ENCODE measurements at places on chromosomes 1 and 21.

GRCh38 chr1:42684139-42684538 is 1.9 kb downstream of the YBX1 start:
- DNase-seq = peak; percentile 49

- DNase-seq = no peak
Observed at GRCh38 chr1:33902486-33903209, 38.8 kb downstream of the HMGB4 start.

- DNase-seq = no peak
Observed at GRCh38 chr21:34880401-34880800, 168.7 kb downstream of the RUNX1 start.

- DNase-seq = no peak
Observed at GRCh38 chr21:33661146-33661545, 18.8 kb downstream of the ITSN1 start.

- no peak for DNase-seq
Observed at GRCh38 chr1:39220891-39221870, 16.7 kb downstream of the MACF1 start.

DNA sequence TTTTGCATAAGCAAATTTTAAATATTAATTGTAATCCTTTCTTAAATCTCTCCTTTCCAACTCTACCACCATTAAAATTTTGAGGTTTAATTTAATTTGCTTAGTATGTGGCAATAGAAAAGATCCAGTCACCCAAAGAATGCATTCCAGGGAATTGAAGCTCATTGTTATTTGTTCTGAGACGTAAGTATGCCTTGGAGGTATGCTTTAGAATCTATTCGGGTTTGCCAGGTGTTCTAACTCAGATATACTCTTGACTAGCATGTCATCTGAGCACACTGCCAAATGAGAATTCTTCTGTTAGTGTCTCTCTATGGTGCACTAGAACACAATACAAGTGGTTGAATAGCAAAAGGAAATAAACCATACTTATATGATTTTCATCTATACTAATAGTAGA is 813.6 kb upstream of the ADGRL2 start:
- no peak for DNase-seq

DNA sequence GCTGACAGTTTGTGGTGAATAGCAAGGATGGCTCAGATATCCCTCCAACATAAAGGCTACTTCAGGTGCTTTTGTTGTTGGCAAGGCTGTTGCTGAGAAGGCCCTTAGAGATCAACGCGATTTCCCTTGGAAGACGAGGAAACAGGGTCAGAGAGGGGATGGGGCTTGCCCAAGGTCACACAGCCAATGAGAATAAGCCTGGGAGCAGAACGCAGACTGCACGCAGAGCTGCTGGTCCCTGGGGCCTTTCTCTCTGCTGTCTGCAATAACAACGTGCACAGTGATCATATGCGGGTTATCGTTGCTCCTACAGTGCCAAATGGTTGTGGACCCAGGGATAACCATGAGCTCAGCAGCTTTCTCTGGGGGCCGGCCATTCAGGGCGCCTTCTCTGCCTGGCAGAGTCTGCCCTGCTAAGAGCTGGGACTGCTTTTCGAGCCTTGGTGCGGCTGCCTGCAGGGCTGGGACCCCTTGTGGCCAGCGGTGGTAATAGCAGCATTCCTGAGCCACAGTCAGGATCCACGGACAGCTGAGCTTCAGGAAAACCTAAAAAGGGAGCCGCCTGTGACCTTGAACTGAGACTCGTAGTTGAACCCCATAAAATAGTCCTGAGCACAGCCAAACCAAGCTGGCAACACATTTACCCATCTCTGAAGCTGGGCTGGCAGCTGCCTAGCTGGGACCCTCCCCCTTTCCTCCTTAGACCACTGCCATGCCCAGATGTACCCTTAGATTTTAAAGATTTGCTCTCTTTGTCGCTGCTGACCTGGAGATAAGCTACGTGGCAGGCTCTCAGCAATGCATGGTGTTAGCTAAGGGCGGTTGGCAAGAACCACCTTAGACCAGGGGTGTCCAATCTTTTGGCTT is 39.8 kb downstream of the HTR6 start:
- DNase-seq = peak; percentile 72

GRCh38 chr1:215399787-215400186 is 167.3 kb upstream of the KCTD3 start:
- DNase-seq = no peak

- DNase-seq = no peak
Observed at GRCh38 chr21:27047658-27048314, 80.9 kb upstream of the ADAMTS5 start.

DNA sequence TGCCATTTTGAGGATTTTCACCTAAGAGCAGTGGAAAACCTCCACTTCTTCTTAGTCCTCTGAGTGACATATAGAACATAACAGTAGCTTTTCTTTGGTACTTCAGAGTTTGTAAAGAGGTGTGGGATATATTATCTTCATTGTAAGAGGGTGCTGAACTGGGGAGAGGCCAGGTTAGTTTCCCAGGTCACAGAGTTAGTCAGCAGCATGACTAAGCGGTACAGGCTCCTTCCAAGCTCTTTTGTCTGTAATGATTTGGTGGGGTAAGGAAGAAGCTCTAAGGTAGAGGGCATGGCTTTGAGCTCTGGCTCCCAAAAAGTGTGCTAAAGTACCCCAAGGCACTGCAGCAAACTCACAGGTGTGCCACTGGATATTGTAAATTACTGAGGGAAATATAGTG is 325.0 kb upstream of the PLXNA2 start:
- no peak for DNase-seq

GRCh38 chr1:21673277-21673780 is 4.2 kb upstream of the RAP1GAP start:
- peak; percentile 53 for DNase-seq

GRCh38 chr1:22792396-22793160 is 81.9 kb downstream of the EPHB2 start:
- DNase-seq = no peak

DNA sequence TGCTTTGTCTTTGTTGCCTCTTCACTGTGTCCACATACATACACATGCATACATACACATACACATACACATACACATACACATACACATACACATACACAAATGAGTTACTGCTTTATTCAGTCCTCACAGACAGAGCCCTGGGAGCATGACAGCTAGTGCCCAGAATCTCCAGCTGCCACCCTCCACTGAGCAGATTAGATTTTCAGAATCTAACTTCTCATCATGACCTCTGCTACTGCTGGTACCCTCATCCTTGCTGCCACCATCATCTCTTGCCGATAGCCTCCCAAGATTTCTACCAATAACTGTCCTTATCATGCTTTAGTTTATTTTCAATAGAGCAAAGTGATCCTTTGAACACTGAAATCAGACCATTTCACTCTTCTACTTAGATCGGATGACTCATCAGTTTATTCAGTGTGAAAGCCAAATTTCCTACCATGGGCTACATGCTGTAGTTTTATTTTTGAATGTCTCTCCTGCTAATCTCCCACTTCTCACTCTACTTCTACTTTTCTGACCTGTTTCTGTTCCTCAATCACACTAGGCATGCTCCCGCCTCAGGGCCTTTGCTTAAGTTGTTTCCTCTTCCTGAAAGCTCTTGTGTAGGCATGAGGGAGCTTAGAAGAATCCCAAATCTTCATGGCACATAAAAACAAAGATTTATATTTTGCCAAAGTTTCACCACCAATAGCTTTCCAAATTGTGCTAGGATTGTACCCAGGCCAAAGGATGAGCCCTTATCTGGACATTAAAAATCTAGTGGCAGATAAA is 43.0 kb downstream of the ATP6V1G3 start:
- no peak for DNase-seq

DNA sequence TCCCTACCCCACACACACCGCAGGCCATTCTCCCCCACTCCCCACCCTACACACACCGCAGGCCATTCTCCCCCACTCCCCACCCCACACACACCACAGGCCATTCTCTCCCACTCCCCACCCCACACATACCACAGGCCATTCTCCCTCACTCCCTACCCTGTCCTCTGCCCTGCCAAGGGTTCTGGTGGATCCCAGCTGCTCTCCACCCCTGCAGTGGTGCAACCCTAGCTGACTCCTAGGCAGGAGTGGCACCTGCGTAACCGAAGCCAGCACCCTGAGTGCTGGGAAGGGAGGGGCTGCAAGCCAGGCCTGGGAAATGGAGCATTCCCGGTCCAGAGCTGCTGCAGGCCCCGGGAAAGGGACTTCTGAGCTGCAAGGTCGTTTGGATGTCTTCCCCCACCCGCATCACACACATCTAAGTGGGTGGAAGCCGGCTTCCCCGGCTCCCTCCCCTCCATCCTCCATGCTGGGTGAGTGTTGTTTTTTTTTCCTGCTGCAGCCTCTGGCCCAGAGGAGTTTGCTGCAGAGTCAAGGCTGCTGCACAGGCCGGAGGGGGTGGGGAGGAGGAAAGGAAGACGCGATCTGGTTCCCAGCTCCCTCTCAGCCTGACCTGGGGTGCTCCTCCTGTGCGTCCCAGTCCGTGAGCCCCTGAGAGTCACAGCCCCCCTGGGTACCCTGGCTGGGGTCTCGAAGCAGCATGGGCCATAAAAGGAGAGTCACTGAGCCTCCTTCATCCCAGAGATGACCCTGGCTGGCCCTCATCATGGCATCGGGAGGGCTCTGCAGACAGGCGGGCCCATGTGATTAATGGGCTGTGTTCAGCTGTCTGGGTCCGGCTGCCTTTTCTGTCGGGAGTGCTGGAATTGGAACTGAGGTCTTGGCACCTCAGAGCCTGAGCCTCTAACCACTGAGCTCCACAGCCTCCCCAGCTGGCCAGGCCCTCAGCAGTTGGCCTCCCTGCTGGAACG is 16.1 kb downstream of the H6PD start:
- DNase-seq = no peak

- no peak for DNase-seq
Observed at GRCh38 chr1:168257397-168257796, 23.3 kb upstream of the TBX19 start.

DNA sequence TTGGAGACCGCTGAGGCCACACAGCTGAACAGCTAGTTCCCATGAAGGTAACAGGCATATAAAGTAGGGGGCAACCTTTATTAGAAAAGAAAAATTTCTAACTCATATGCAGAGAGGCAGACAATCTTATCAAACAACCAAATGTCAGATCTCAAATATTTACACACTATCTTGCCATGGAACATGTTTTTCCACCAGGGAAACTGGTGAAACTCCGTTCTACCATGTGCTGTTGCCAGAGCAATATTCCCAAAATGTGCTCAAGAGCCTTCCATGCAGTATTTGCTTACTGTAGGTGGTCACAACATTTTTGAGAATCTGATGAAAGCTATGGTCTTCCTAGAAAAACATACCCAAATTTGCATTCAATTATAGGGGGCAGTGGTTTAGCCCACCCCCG is 143.4 kb upstream of the MAGI3 start:
- no peak for DNase-seq

GRCh38 chr1:65114322-65114721 is 33.7 kb upstream of the AK4 start:
- DNase-seq = peak; percentile 81

DNA sequence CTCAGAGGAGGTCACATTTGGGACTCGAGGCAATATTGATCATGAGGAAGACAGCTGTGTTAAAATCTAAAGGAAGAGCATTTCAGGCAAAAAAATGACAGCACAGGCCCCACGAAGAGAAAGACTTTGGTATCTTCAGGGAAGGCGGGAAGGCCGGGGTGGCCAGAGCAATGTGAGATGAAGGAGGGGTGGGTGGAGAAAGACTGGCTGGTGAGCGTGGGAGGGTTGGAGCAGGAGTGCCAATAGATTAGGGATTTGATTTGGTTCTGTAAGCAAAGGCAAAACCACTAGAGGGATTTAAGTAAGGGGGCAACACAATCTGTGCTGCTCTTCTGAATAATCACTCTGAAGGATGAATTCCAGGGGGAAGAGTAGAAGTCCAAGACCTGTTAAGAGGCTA is 48.0 kb upstream of the BCL9 start:
- DNase-seq = no peak

- DNase-seq = no peak
Observed at GRCh38 chr1:80678438-80678837, 1122.3 kb upstream of the ADGRL2 start.

GRCh38 chr1:172682812-172683211 is 23.9 kb downstream of the FASLG start:
- DNase-seq = no peak

GRCh38 chr1:17596186-17596585 is 56.7 kb downstream of the ARHGEF10L start:
- no peak for DNase-seq

- DNase-seq = no peak
Observed at GRCh38 chr1:199312626-199313025, 673.8 kb downstream of the PTPRC start.

DNA sequence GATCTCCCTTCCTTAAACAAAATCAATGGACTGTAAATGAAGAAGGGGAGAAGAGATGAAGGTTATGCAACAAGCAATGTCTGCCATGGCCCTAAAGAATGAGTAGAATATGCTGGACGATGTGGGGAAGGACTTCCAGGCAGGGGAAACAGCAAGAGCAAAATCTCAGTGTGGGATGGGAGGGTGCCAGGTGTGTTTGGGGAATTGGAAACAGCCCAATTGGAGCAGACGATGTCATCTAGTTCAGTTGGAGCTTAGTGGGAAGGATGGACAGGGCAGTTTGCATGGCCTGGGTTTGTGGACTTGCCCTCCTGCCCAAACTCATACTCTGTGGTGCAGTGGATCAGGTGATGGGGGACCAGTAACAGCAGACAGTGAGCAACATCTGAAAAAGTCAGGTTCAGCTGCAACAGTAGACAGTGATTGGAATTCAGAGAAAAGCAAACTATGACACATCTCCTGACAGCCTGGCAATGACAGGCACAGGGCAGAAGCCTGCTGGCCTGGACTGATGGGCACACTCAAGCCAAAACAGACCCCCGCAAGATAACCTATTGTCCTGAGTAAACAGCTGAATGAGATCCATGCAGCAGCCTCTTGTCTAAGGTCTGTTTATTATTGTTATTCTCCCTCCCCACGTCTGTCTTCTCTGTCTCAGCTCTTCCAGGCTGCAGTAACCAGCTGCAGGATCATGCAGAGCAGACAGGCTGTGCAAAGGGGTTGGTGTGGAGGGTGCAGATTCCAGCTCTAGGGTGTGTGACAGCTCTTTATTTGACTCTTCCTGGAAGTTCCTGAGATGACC is 50.5 kb upstream of the PRELP start:
- DNase-seq = no peak

GRCh38 chr1:100624886-100625610 is 87.1 kb downstream of the GPR88 start:
- DNase-seq = no peak

GRCh38 chr1:212624976-212625501 is 16.5 kb downstream of the ATF3 start:
- no peak for DNase-seq

DNA sequence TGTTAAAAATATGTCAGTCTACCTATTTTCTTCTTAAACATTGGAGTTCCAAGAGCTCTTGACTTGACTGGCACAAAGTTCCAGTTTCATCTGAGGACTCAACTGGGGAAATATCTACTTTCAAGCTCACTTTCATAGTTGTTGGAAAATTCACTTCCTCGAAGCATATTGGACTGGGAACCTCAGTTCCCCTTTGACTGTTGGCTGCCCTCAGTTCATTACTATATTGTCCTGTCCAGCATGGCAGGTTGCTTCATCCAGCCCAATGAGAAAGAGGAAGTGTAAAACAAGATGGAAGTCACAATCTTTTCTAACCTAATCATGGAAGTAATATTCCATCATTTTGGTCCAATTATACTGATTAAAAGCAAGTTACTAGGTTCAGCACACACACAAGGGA is 54.3 kb downstream of the ZNF697 start:
- DNase-seq = no peak

- no peak for DNase-seq
Observed at GRCh38 chr21:43267391-43268085, 98.7 kb downstream of the CRYAA start.

GRCh38 chr1:7046891-7047290 is 261.6 kb downstream of the CAMTA1 start:
- DNase-seq = no peak

- peak; percentile 7 for DNase-seq
Observed at GRCh38 chr1:245045087-245045881, 109.5 kb upstream of the KIF26B start.

- DNase-seq = no peak
Observed at GRCh38 chr1:93960641-93961147, 51.5 kb upstream of the GCLM start.
